Effector CD4-positive, alpha-beta T cell (primary cell): ENCODE measurements at places on chromosomes 3 and 15.

- DNase-seq, result no peak
Measured at GRCh38 chr3:154018100-154018696, 103.0 kb upstream of the ARHGEF26 start.

DNA sequence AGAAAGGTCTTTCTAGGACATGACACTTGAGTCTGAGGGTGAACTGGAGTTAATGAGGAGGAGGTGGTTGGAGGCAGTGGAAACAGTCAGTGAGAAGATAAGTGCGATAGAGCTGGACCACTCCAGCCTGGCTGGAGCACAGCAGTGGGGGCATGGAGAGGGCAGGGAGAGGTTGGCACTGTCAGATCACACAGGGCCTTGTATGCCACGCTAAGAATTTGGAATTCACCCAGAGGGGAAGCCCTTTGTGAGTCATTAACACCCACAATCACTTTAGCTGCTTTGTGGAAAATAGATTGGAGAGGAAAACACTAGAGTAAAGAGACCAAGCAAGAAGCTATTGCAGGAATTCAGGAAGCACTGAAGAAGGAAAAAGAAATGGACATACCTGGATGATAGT, 83.3 kb downstream of the ZNF621 start:
- DNase-seq, result no peak

DNA sequence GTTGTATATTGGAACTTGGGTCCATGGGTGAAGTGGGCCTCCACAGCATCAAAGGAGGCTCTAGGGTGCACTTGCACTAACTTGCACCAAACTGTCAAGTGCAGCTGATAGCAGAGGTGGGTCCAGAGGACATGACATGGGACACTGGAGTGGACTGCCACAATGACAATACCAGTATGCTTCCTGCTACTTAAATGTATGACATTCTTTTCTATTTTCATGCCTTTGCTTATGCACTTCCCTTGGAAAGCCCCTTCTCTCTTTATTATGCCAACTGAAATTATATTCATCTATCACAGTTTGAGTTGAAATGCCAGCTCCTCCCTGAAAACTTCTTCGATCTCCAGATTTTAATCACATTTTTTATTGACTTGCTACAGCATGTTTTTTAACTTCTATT, 101.8 kb downstream of the CFAP20DC start:
- DNase-seq, result no peak

- no peak for DNase-seq
Measured at GRCh38 chr15:60343221-60343970, 54.4 kb downstream of the ANXA2 start.

GRCh38 chr3:42960282-42960681, 18.8 kb upstream of the GASK1A start:
- no peak for DNase-seq

GRCh38 chr3:128698211-128699047, 27.6 kb upstream of the RAB7A start:
- no peak for DNase-seq

- no peak for DNase-seq
Measured at GRCh38 chr15:86076468-86076867, 3.2 kb upstream of the AGBL1 start.

- DNase-seq, result no peak
Measured at GRCh38 chr3:195025056-195025883, 245.7 kb downstream of the XXYLT1 start.

- peak; percentile 71 for DNase-seq
Measured at GRCh38 chr15:38670128-38671005, 105.8 kb upstream of the RASGRP1 start.

- no peak for DNase-seq
Measured at GRCh38 chr3:193544289-193544688, 10.4 kb downstream of the ATP13A4 start.

DNA sequence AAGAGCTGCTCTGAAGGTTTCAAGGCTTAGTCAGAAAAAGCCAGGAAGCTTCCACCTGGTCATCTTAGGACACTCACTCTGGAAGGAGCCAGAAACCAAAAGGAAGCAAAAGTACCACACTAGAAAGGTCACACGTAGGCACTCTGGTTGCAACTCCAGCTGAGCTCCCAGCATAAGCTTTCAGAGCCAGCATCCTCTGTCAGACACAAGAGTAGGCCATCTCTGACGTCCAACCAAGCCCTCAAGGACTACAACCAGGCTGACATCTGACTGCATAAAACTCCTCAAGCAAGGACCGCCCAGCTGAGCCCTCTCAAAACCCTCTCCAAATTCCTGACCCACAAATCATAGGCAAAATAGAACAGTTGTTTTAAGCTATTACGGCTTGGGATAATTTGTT, 12.8 kb downstream of the SH3BP5 start:
- no peak for DNase-seq

DNA sequence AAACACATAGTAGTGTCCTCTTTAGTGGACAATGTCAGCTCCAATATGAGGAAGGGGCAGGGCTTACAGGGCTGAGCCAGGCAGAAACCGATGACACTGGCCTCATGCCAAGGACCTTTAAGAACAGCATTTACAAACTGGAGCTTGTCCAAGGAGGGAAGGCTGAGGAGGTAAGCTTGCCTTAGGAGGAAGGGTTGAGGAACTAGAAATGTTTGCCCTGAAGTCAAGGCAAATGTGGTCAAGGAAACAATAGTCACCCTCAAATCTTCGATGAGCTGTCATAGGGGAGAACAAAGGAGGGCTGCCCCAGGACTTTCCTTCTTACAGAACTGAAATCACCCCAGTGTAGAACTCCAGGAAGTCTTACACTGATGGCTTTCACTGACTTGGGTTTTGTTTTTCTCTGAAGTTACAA, 136.4 kb downstream of the LIPC start:
- no peak for DNase-seq

- no peak for DNase-seq
Measured at GRCh38 chr3:115623044-115623868, at the start of gene GAP43. Gene GAP43, plus strand, starts transcription at chr3:115623510. Its CDS starts 180 bp downstream, at chr3:115623690.

GRCh38 chr3:120244834-120245225, 40.2 kb downstream of the GPR156 start:
- no peak for DNase-seq

GRCh38 chr3:12180218-12180617, 21.5 kb upstream of the TIMP4 start:
- no peak for DNase-seq

DNA sequence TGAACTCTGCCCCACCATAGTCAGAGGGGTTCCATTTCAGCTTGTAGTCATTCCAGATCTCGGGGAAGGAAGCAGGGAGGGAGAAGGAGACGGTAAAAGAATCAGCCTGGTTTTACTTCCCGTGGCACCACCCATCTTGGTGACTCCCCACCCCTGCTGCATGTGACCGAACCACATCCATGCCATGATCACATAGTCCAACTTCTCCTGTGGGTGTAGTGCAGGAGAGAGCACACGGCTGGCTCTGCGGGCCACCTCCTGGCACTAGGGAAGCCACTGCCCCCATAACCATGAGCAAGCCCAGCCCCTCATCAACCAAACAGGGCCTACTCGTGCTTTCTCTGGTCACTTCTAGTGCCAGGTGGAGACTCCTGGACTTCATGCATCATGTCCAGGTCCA, 3.7 kb downstream of the CHRNA3 start:
- no peak for DNase-seq

DNA sequence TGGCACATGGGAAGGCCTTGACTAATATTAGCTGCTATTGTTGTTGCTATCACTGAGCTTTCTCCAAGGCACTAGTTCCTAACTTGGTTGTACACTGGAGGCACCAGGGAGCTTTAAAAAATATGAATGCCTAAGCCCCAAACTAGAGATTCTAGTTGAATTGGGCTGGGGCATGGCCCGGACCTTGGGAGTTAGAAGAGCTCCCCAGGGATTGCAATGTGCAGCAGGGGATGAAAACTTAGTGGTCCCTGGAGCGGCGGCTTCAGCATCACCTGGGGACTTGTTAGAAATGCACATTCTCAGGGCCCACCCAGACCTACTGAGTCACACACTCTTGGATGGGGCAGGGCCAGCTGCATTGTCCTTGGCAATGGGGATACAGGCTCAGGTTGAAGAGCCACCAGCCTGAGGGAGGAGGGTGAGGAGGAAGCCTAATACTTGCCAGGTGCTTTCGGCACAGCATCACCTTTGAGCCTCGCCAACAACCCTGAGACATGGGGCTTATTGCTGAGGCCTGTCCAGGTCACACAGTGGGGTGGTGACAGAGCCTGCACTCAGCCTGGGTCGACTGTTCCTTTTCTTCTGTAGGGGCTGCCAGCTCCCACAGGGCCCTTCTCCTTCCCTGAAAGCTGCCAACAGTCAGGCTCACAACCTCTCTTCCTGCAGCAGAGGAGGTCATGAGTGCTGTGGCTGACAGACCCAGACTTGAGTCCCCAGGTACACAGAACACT, 84.5 kb downstream of the ATP2B2 start:
- DNase-seq, result no peak

DNA sequence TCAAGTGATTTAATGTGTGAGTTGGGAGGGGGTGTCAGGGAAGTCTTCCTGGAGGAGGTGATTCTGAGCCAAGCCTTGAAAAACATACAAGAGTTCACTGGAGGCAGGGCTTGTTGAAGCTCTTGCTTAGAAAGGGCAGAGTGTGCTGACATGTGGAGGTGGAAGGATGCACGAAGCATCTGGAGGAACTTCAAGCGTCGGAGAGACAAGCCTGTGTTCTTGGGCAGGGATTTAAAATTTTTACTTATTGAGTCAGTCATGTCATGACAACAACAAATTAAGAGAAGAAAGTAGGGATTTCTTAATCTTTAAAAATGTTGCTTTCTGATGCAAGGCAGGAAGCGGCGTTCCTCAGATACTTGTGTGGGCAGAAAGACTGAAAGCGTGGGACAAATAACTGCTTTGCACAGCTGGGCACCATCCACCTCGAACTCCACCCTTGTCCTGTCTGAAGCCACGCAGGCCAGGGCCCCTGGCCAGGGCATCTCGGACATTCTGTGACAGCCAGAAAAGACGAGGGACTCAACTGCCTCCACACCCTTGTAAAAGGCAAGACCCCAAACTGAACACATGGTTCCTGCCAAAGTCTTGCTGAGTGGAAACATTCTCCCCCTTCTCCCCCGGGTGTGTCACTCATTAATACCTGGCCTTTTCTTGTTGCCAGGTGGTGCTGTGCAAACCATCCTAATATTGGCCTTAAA, 6.9 kb upstream of the IL16 start:
- DNase-seq, result no peak

DNA sequence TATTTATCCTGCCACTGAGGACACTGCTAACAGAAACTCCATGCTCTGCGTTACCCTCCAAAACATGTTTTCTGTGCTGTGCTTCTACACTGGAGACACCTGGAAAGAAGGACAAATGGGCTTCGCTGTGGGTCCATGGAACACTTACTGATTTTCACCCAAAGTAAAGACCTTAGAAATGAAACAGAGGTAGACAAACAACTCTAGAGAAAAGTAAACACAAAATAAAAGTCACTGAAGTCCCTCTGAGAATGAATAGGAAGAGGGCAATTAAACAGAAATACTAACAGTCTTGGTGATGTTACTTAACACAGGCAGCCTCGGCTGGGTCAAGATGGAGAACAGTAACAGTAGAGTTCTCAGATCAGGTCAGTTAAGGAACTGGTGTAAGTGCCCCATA, 6.7 kb upstream of the STIMATE start:
- no peak for DNase-seq

DNA sequence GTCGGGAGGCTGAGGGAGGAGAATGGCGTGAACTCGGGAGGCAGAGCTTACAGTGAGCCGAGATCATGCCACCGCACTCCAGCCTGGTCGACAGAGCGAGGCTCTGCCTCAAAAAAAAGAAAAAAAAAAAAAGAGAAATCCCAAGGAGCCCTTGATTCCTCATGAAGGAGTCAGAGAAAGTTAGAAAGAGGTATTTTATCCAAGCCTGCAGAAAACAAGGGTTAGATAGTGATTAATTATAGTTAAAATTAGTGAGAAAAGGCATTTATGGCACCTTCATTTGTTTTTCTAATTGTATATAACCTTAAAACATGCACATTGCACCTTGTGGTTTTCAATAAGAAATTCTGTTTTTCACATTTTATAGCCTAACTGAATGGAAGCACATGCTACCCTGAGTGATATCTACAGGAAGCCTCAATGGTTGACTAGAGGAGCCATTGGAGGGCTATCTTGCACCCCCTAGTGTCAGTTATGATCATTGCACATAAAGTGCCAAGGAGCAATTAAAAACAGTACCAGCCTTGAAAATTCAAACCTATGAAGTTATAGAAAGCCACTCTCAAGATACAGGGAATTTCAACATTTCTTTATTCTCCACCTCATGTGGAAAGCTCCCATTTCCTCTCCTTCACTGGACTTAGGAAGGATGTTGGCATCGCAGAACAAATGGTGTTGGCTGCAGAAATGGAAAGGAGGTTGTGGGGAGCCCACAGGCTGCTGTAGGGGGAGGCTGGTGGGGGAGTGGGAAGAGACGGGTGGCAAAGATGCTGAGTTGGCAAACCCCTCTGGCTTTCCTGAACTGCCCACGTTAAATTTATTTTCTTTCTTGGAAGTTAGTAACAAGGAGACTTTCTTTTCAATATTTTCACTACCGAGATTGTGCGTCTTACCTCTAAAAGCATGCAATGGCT, 48.5 kb downstream of the ITGA11 start:
- DNase-seq, result peak; percentile 17

- DNase-seq, result no peak
Measured at GRCh38 chr3:9917820-9918219, 922 bp downstream of the IL17RC start.

GRCh38 chr15:86159468-86159867, 79.8 kb downstream of the AGBL1 start:
- no peak for DNase-seq

DNA sequence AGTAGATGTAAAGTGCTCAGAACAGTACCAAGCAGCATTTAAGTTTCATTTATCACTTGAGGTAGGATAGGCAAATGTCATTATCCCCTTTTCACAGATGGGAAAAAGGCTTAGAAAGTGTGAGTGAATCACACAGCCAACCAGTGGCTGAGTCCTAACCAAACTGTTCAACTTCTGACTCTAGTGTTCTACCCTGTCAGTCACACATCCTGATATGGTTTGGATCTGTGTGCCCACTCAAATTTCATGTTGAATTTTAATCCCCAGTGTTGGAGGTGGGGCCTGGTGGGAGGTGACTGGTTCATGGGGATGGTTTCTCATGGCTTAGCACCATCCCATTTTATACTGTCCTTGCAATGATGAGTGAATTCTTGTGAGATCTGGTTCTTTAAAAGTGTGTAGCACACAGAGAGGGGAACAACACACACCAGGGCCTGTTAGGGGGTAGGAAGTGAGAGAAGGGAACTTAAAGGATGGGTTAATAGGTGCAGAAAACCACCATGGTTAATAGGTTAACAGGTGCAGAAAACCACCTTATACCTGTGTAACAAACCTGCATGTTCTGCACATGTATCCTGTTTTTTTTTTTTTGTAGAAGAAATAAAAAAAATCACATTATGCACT, 304.7 kb downstream of the SUCLG2 start:
- no peak for DNase-seq

DNA sequence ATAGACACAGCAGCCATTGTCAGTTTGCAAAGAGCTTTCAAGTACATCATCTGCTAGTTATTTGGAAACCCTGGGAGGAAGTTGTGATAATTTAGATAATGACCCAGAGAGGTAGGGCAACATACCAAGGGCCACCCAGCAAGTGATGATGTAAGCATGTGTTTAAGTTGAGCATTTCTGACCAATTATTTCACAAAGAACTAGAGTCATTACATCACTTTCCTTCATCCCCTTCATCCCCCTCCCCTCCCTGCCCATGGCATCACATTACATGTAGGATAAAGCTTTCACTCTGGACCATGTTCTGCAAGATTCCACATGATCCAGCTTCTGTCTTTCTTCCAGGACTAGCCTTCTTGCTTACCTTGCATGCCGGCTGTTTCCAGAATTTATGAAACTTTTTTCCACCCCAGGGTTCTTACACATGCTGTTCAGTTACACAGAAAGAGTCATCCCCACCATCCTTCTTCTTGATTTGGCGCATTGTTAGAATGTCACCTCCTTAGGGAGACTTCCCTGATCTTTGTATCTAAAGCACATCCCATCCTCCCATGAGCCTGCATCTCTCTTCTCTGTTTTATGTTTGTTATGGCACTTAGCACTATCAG, 71.3 kb downstream of the PTPRG start:
- DNase-seq, result no peak
